ENCODE measurements at places on chromosomes 2 and 18.

DNA sequence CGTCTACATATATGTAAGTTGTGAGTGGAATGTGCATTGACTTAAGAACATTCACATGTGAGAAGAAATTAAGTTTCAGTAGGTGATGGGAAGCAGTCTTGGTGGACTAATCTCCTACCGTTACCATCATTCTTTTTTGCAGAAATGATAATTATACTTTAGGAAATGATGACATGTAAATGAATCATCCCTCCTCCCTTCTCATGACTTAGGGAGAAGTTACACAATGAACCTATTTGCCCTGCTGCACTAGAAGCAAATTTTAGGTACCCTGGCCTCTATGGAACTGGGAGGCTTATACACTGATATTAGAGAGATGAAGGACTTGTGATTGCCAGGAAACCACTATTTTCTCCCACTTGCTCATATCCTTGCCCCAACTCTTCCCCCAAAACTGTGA lies 214.2 kb downstream of the CALCRL start:
- no peak for DNase-seq

- no peak for DNase-seq
Measured at GRCh38 chr18:9039441-9040071, 62.9 kb upstream of the NDUFV2 start.

- no peak for DNase-seq
Measured at GRCh38 chr2:70927138-70927537, 8.6 kb upstream of the ATP6V1B1 start.

DNA sequence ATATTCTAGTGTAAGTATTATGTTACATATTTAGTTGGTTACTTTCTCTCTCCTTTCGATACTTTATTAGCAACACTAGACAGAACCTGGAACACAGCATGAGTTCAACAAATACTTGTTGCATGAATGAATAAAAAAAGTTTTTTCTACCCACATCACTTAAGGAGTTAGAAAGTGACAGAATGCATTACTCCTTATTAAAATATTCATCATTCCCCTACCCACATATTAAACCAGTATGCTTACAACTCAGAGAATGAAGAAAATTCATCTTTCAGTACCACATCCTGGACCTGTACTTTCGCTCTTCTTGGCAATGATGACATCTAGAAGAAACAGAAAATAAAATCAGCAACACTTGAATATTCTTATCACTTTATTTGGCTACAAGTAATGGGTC lies 6.0 kb downstream of the SRBD1 start:
- DNase-seq: no peak

- DNase-seq: no peak
Measured at GRCh38 chr18:45330170-45330594, 285.1 kb upstream of the SLC14A2 start.

GRCh38 chr2:186576614-186577013 lies 13.2 kb upstream of the ITGAV start:
- no peak for DNase-seq

DNA sequence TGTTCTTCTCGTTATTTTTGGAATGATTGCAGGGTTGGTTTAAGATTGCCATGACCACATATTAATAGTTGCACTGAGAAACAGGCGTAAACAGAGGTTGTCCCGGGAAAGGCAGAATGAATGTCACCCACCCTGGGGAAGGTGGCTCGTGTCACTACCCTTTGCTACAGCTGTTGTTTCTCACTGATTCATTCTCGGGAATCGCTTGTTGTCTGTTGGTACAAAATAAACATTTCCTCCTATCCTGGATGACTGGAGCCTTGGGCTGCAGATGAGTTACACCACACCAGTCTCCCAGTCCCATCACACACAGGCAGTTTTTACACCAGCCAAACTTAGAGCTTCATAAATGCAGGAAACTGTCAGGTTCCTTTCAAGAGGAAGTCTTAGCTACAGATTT lies 216.7 kb downstream of the GBX2 start:
- no peak for DNase-seq

- DNase-seq: no peak
Measured at GRCh38 chr18:62460851-62461300, 61.9 kb upstream of the ZCCHC2 start.

- DNase-seq: no peak
Measured at GRCh38 chr2:208501206-208501605, 94.6 kb downstream of the PTH2R start.

GRCh38 chr18:35515460-35516130 lies 17.8 kb upstream of the INO80C start:
- DNase-seq: no peak

All from stimulated activated CD8-positive, alpha-beta memory T cell treated with anti-CD3 and anti-CD28 coated beads, Interleukin-2, amount 100 ng/mL, for 48 hours (primary cell).